ENCODE measurements at places on chromosomes 1 and 21.

- no peak for DNase-seq
Measured at GRCh38 chr1:12583484-12583883, 34.5 kb downstream of the DHRS3 start.

GRCh38 chr1:165129568-165130164 is 226.8 kb downstream of the LMX1A start:
- DNase-seq, result no peak

DNA sequence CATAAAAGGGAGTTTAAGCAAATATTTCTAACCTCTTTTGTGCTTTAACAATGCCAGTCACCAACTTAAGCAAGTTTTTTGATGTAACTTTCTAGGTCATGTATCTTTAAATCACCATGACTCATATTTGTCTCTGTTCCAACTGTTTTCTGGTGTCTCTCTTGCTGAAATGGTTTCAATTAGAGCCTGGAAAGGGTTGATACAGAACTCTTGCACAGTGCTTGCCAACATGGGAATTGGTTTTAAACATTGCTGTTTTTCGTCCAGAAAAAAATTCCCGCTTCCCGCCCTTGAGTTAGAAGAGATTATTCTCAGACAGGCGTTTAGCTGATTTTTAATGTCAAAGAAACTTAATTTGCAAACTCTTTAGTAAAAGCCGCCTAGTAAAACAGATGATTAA is 46.4 kb upstream of the SLC22A15 start:
- no peak for DNase-seq

- no peak for DNase-seq
Measured at GRCh38 chr1:199746666-199747384, 280.7 kb upstream of the NR5A2 start.

DNA sequence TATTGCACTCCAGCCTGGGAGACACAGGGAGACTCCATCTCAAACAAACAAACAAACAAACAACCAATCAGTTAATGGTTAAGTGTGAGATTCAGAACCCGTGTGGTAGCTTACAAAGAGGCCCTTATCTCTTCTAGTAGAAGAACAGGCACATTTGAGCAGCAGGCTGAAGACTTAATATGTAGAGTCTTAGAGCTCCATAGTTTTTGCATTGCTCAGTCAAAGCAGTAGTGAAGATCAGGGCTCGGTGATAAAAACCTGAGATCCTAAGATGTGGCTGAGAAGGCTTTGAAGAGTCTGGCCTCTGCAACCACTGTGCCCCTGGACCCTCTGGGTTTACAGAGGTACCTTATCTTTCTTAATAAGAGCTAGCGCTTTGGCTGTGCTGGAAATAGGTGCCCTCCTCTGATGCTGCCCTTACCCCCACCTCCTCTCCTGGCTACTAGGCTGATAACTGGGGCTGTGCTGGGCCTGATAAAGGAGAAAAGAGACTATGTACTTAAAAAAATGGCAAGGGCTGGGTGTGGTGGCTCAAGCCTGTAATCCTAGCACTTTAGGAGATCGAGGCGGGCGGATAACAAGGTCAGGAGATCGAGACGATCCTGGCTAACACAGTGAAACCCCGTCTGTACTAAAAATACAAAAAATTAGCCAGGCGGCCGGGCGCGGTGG is 10.5 kb upstream of the UCK2 start:
- no peak for DNase-seq

GRCh38 chr1:209723756-209724693 is 19.4 kb downstream of the HSD11B1 start:
- no peak for DNase-seq
